ENCODE measurements at places on chromosomes 16 and 17.

DNA sequence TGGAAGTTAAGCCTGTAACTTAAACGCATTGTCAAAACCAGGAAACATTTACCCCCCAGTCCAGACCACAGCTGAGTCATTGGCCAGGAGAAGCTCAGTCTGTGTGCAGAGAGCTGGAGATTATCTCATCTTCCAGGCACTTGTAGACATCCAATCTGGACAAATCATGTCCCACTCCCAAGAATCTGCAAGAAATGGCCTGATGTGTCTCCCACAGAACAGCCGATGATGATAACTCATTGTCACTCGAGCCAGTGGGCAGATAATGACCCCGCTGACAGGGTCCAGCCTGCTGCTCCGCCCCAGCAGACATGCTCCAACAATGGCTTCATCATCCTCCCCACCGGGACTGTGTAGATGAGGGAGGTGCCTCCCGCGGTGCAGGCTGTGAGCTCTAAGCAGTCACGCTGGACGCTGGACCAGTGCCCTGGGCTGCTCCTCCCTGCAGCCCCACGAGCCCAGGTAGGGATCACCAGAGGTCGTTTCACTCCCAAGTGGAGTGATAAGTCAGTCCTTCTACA is 322.5 kb downstream of the C16orf95 start:
- peak; percentile 48 for DNase-seq

- no peak for DNase-seq
These were observed 36.1 kb upstream of the FASN start for GRCh38 chr17:82134101-82134500.

GRCh38 chr17:45096926-45097325 is 35.4 kb downstream of the PLCD3 start:
- DNase-seq: no peak

GRCh38 chr16:50480206-50480605 is 68.0 kb upstream of the NKD1 start:
- DNase-seq: no peak

DNA sequence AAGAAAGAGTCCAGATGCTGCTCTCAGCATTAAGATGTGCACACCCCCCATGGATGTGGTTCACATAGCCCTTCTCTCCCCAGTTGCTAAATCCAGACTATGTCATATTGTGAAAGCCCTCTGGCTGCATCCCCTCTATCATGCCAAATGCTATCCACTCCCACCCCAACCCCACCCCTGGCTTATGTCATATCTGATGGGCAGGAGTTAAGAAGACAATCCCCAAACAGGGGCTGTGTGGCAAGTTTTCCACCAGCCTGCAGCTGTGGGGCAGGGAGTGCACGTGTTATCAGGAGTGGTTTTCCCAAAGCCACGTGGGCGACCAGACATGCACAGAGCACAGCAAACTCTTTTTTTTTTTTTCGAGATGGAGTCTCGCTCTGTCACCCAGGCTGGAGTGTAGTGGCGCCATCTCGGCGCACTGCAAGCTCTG is 10.0 kb downstream of the FAM117A start:
- no peak for DNase-seq

GRCh38 chr17:40564883-40565768 is at the start of gene CCR7:
CCR7 (minus strand) TSS chr17:40565472; CDS start chr17:40565409, 63 bp downstream.
- DNase-seq: peak; percentile 14

DNA sequence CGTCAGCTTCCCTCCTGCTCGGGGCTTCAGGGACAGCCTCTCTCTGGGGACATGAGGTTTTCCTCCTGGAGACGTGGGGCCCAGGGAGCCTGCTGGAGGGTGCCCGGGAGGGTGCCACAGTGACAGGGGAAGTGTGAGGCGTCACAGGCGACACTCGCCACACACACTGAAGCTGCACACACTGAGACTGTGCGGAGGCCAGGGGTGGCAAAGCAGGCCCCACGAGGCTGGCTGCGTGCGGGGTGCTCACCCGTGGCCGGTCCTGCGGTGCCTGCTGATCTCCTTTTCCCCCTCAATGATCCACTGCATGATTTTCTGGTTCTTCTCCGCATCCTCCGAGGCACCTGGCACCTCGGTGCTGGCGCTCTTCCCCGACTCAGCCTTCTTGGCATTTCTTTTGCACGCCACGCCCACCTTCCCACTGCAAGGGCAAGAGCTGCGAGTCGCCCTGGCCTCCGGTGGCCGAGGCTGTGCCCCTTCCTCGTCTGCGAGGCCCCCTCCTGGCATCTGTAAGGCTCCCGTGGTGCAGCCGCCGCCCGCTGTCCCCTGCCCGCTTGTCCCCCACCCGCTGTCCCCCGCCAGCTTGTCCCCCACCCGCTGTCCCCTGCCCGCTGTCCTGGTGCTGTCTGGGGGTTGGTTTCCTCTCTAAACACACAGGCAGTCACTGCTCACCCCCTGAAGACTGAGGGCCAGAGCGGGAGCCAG is 14.0 kb downstream of the PDIA2 start:
- no peak for DNase-seq

- DNase-seq: no peak
These were observed 20.2 kb downstream of the CRISPLD2 start for GRCh38 chr16:84839956-84840355.

GRCh38 chr16:27841911-27842310 is 221.6 kb downstream of the GSG1L start:
- no peak for DNase-seq

DNA sequence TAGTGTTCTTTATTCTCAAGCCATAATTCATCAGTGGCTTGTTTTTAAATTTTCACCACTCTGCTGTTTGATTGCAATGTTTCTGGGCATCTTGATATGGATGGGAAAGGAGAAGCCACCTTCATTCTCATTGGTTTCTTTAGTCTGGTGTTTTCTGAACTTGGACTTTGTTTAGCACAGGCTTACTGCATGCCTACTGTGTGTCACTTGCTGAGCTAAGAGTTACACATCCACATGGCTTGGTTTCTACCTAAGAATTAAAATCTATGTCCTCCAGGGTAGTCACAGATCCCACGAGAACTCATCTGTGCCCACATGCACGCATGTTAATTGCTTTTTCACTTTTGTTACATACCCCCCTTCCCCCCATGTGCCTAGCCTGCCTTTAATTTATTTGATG is 4.6 kb downstream of the CMIP start:
- DNase-seq: no peak

GRCh38 chr16:67562918-67563707 is 787 bp downstream of the CTCF start:
- peak; percentile 66 for DNase-seq

- DNase-seq: no peak
These were observed 899 bp downstream of the ACE start for GRCh38 chr17:63477480-63478440.

DNA sequence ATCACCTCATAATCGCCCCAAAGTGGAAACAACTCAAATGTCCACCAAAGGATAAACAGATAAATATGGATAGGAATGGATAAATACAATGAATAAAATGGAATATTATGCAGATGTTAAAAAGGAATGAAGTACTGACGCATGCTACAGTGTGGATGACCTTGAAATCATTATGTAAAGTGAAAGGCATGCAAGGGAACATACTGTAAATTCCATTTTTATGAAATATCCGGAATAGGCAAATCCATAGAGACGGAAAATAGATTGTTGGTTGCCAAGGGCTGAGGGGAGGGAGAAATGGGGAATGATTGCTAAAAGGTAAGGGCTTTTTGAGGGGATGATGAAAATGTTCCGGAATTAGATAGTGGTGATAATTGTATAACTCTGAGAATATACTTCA is 36.0 kb downstream of the STAT5B start:
- no peak for DNase-seq

DNA sequence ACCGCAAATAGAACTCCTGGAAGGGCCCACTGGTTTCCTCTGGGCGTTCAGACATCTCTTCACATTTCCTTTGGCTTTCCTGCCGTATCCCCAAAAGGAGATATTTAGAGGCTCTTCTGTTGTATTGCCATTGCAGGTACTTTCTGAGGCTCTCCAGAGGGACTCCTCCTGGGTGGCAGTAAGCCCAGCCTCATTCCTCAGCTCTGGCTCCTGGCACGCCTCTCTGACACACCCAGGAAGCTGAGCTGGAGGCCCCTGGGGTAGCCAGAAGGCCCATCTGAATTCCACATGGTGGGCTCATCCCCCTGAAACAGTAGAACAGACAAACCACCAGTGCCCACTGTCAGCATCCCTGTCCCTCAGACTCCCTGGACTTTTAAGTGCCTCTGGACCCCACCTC is 206.7 kb downstream of the PARN start:
- DNase-seq: no peak

DNA sequence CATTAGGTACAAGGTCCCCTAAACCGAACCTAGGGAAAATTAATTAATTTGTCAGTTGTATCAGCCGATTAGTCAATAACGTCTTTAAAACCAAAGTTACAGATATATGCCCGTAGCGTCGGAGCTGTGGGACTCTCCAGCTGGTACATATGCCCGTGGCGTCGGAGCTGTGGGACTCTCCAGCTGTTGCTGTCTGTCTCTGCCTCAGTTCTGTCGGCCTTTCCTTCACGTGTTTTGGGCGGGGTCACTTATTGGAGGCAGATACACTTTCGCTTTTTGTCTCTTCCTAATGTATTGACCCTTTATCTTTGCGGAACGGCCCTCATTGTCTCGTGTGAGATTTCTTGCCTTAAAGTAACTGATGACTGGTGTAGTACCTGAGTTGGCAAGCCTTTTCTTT is 62.0 kb upstream of the ZNF750 start:
- no peak for DNase-seq

DNA sequence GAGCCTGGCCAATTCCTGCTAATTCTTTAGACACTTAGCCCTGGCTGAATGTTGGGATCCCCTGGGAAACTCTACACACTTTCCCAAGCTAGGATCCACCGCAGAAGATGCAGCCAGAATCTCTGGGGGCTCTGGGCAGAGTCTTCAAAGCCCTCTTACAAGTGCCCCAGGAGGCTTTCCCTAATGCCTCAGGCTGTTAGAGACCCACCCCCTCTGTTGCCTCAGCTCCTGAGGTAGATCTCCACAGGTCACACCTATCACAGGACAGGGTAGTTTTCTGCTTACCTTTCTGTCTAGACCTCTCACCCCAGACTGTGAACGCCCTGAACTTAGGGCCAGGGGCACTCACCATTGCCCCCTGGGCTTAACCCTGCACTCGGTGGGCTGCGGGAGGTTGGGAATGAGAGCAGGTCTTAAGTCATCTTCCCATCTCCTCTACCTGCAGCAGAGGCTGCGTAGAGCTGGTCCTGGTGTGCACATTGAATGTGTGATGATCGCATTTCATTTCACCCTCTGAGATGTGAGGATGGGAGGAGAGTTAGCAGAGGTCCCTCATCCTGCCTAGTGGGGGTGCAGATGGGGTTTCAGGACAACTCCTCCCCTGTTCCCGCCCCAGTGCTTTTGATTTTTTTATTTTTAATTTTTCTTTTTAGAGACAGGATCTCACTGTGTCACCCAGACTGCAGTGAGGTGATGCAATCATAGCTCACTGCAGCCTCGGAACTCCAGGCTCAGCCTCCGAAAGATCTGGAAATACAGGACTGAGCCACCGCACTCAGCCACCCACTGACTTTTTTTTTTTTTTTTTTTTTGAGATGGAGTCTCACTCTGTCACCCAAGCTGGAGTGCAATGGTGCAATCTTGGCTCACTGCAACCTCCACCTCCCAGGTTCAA is 89.0 kb upstream of the LHX1 start:
- DNase-seq: no peak

DNA sequence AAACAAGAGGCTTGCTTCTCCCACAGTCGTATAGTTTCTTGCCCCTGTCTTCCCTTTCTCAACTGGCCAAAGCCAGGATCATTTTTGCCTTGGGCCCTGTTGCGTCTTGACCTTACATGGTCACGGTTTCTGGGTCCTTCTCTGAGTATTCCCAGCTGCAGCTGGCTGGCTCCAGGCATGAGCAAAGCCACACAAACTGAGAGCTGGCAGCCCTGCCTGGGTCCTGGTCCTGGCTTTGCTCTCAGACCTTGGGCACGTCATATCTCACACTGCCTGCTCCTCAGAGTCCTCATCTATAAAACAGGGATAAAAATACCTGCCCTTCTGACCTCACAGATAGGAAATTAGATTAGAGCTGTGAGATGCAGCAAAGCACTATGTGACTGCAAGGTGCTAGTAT is 277.6 kb downstream of the CBLN1 start:
- no peak for DNase-seq

- no peak for DNase-seq
These were observed 131.8 kb downstream of the UTP18 start for GRCh38 chr17:51391982-51392654.

- DNase-seq: peak; percentile 57
These were observed 28.0 kb upstream of the SNN start for GRCh38 chr16:11639925-11640899.

DNA sequence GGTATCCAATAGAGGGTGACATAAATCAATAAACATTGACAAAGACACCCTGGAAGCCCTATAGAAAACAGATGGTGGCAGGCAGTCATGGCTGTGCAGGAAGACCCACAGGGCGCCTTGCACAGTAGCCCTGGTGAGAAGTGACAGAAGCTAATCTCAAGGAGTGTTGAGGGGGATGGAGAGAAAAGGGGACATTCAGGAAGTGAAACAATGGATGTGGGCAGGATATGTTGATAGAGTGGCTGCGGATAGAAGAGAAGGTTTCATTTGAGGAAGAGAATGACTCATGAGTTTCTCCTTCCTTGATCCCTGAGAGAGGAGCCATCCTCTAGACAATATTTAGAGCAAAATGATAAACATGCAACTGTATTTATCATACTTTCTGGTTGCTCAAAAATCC is 468.8 kb upstream of the HSBP1 start:
- DNase-seq: no peak

GRCh38 chr16:68059804-68060203 is 25.4 kb upstream of the NFATC3 start:
- no peak for DNase-seq

- DNase-seq: peak; percentile 71
These were observed 60.8 kb downstream of the TBC1D16 start for GRCh38 chr17:79974566-79975497.

DNA sequence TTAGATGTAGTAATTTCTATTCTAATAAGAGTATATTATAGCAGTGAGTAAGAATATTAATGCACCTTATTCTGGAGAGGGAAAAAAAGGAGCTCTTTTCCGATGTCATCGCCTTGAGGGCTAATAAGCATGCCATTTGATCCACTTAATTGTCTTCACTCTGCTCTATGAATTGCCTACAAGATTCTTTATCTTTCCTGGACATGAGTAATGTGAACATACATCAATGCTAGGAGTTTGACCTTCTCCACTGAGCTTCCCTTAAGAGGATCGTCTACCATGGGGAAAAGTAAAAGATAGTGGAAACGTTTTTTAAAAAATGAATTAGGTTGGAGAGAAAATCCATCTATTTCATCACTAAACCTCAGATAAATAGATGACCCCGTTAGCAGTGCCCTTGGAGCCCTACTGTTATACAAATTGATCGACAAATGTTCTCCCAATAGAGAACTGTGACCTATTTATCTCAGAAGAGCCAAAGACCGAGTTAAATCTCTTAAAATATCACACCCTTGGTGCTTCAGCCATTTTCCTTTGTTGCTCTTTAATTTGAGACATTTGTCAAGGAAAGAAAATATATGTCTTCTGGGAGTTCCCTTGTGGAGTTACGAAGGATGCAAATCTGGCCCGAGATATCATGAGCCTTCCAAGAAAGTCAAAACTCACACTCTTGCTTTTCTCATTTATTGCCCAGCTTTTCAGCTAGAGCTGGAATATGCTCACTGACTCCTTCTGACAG is 898.5 kb downstream of the KCNJ2 start:
- DNase-seq: no peak

Measured in iPS-NIHi11 (cell line).